ENCODE measurements at places on chromosomes 1 and 21. TPM values are rescaled to one million over a fixed set of nuclear protein-coding genes. Genes with fewer than 3 reads are reported as not detected.

- DNase-seq: no peak
These were observed 50.0 kb upstream of the NPL start for GRCh38 chr1:182739545-182739944.

- no peak for DNase-seq
These were observed 39.7 kb downstream of the ANKRD13C start for GRCh38 chr1:70314706-70315304.

DNA sequence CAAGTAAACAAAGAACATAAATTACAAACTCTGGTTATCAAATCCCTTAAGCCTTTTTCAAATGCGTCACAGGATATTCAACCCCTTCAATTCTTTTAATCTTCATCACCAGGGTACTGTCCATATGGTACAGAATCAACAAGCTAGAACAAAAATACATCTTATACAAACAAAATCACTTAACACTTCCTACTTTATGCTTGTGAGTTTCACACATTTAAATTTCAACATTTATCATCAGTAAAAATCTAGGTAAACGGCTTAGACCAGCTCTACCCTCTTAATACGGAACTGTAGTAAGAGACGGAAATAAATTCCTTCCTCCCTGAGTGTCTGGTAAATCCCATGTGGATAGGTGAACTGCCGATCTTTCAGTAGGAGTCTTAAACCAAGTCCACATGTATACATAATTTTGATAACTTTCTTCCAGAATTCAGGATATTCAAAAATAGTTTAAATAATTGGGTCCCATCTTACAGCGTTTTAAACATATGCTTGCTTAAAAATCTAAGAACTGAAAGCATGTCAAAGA lies 1.0 kb downstream of the CCDC181 start:
- no peak for DNase-seq

DNA sequence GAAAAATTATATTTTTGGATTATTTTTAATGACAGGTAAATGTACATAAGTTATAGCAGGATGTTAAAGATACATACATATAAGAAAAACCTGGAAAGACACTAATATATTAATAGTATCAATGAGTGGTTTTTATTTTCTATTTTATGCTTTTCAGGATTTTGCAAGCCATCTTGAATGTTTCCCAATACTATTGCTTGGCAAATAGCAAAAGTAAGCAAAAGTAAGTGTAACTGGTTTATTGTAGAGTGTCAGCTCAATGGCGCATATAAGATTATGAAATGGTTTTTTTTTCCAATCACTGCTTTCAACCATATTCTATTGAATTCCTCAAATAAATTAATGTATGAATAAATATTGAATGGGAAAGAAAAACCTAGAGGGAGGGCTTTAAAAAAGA lies 36.4 kb downstream of the ZNF684 start:
- DNase-seq: no peak

DNA sequence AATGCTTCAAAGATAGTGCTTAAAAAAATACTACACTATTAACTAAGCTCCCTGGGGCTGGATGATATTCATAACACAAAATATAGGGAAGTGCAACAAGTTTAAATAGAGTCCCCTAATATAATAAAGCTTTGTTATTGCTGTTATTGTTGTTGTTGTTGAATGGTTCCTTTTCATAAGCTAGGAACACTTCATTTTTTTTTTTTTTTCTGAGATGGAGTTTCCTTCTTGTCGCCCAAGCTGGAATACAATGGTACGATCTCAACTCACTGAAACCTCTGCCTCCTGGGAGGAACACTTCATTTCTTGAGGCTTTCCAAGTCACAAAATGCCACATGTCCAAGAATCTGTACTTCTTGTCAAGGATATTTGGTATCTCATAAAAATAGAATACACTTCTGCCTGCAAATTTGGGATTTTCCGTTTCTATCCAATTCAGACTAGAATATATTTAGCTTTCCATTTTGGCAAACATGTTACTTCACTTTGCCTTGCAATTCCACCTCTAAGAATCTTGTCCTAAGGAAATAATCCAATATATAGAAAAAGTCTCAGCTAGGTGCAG lies 21.1 kb downstream of the WDR47 start:
- DNase-seq: no peak

DNA sequence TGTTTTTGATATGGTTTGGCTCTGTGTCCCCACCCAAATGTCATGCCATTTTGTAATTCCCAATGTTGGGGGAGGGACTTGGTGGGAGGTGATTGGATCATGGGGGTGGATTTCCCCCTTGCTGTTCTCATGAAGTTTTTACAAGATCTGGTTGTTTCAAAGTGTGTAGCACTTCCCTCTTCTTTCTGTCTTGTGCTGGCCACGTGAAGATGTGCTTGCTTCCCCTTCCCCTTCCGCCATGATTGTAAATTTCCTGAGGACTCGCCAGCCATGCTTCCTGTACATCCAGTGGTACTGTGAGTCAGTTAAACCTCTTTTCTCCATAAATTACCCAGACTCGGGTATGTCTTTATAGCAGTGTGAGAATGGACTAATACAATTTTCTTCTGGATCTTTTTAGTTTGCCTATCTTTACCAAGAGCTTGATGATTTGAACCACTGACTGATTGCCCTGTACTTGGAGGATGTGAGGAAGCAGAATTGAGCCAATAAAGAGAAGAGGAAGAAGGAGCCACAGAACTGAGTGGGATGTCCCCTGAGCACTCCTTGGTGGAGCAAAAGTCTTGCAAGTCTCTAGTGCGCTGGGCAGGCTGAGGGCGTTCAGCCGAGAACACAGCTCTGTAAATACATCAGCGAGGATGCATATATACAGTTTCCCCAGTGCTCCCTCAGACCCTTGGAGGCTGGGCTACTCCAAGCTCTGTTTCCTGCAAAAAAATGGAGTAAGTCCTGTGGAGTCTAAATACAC lies 102.6 kb downstream of the CYYR1 start:
- DNase-seq: no peak

DNA sequence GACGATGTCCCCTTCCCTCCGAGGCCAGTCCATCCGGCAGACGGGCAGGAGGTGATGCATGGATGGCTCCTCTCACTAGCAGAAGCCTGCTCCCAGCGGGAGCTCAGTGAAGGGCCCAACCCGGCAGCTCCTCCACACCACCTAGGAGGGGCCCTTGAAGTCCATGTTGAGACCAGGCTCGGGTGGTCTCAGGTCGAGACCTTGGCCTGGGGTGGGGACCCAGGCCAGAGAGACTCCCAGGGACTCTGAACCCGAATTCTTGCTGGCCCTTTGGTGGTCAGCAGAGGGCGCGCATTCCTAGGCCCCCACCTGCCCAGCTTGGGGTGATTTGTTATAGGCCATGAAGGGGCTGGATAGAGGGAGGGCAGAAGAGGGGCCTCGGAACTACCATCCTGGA lies 642 bp upstream of the NT5C1A start:
- DNase-seq: no peak

DNA sequence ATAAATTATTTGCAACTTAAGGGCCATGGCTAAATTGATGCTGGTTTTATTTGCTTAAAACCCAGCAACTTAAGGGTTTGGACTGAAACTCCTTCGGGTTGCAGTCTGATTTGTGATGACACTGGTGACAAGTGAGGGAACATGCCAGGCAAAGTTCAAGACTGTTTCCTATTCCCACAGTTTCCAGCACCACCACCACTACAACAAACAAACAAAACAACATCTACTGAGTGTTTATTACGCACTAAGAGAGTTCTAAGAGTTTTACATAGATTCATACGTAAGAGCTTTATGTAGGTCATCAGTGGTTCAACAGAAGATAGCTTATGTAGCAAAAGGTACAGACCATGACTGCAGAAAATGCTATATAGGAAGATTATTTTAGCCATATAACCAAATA lies 1582.1 kb downstream of the BRINP3 start:
- DNase-seq: no peak

GRCh38 chr1:10340930-10341590 lies 57.8 kb upstream of the PGD start:
- no peak for DNase-seq

DNA sequence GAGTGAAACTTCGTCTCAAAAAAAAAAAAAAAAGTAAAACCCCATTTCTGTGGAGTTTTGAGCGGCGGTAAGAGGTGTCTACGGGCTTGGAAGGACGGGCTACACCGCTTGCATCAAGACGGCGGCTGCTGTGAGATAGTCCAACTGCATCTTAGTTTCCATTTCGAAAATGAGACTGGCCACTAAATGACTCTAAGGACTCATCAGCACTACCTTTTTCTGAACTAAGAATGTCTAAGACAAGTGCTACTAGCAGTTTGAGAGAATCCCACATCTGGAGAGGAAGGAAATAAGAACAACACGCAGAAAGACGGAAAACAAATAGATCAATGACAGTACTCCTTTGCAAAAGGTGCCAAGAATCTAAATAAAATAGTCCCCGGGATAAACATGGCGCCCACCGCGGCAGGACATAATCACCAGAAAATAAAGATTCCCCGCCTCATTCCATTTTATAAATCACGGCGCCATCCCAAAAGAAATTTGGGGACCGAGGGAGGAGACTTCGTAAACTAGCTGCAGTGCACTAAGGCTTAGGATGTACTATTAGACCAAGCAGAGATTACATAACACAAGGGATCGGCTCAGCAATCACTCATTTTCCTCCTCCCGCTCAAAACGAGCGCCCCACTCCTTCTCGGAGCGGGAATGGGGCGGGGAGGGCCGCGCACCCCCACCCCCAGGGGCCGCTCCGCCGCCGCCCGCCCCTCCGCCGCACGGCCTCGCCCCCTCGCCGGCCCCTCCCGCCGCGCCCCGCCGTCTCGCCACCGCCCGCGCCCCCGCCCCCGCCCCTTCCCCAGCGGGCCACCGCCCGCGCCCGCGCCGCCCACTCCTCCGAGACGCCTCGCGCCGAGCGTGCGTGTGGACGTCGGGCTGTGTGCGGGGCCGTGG lies 1.1 kb downstream of the POGZ start:
- peak; percentile 76 for DNase-seq

DNA sequence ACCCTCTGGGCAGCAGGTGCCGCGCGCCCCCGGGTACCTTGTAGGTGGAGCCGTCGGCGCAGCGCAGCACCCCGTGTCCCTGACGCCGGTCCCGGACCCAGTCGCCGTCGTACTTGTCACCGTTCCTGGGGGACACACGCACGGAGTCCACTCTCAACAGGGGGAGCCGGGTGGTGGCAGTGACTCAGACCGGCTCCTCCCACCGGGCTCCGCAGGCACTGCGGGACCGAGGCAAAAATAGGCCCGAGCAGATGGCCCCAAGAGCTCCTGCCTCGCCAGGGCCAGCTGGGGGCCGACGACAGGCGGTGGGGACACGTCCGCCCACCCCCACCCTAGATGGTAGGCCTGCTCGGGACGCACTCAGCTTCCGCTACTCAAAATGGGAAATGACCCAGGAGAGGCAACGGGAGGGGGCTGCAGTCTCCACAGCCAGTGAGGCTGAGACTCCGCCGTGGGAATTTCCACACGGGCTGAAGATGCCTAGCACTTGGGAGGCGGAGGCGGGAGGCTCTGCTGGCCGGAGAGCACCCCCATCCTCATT lies 6.3 kb downstream of the MORN1 start:
- DNase-seq: no peak

ASH1L gene
- total RNA-seq: 65.9 TPM

PTPRF gene
- 318 TPM for total RNA-seq

PCAT6 gene
- 2.8 TPM for total RNA-seq

SPATA21 gene
- total RNA-seq: not detected

S100A1 gene
- not detected for total RNA-seq

PPP1R12B gene
- 32.9 TPM for total RNA-seq

ILDR2 gene
- total RNA-seq: 0.91 TPM

ADORA3 gene
- not detected for total RNA-seq

NID1 gene
- total RNA-seq: 8.6 TPM

LRRC7 gene
- 0.47 TPM for total RNA-seq
